ENCODE measurements at places on chromosomes 13 and 19.

- no peak for DNase-seq
Measured at GRCh38 chr13:82740442-82740841, 1141.8 kb downstream of the SLITRK1 start.

- no peak for DNase-seq
Measured at GRCh38 chr13:77872995-77873394, 45.6 kb downstream of the EDNRB start.

GRCh38 chr13:51477149-51477548 lies 24.3 kb upstream of the INTS6 start:
- no peak for DNase-seq

DNA sequence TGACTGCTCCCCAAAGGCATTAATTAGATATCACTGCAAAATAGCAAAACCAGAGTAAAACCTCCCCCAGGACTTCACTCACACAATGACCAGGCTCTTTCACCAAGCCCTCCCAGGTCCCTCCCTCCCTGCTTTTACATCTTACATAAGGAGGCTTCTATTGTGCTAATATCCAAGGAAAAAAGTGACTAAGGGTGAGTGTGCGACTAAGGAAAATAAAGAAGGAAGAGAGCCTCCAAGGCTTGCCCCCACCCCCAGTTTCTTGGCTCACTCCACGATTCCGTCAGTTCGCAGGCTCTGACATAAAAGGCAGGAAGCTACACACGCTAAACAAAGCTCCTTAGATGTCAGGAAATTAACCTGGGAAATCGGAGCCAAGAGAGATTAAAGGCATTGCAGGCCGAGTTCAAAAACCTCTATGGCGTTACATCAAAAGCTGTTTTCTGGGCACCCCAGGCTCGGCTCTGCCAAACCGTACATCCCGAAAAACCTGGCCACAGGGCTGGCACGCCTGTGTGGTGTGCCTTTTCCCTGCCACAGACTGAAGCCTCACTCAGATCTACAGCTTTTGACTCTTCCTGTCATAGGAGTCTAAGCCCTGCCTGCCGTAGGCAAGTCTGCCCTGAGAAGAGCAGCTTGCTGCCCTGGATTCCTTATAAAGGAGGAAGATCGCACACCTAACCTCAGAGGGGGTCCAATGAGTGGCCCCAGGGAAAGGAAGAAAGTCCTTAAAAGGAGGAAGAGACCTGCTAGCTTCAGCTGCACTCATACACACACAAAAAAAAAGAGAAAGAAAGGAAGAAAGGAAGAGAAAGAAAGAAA lies 67.0 kb upstream of the SERP2 start:
- DNase-seq, result no peak

GRCh38 chr19:2711172-2711874 lies 8.8 kb upstream of the GNG7 start:
- DNase-seq, result no peak

DNA sequence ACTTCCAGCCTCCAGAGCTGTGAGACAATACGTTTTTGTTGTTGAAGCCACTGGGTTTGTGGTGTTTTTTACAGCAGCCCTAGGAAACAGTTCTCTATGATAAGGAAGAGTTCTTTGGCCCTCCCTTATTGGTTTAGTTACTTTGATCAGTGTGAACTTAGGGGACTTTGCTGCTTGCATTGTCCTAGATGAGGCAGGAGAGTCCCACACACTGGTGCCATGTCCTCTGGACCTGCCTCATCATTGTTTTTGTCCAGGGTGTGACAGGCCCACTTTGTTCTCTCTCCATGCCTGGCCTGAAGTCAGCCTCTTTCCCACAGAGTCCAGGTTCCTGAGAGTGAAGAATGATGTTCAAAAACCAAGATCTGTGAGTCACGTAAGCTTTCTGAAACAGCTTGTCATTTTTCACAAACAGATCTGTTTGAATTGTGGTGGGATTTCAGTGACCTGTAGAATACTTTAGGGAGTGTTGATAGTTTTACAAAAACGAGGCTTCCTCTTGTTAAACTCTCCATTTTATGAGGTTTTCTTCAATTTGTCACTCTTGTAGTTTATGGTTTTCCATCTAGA lies 63.8 kb downstream of the ING1 start:
- DNase-seq, result no peak

GRCh38 chr13:98203646-98204326 lies 26.7 kb upstream of the RNF113B start:
- DNase-seq, result no peak

- no peak for DNase-seq
Measured at GRCh38 chr13:114173745-114174144, 5.3 kb upstream of the CFAP97D2 start.
